Panc1 (cell line): ENCODE measurements at places on chromosomes 3 and 15. TPM values are rescaled to one million over a fixed set of nuclear protein-coding genes. Genes with fewer than 3 reads are reported as not detected.

DNA sequence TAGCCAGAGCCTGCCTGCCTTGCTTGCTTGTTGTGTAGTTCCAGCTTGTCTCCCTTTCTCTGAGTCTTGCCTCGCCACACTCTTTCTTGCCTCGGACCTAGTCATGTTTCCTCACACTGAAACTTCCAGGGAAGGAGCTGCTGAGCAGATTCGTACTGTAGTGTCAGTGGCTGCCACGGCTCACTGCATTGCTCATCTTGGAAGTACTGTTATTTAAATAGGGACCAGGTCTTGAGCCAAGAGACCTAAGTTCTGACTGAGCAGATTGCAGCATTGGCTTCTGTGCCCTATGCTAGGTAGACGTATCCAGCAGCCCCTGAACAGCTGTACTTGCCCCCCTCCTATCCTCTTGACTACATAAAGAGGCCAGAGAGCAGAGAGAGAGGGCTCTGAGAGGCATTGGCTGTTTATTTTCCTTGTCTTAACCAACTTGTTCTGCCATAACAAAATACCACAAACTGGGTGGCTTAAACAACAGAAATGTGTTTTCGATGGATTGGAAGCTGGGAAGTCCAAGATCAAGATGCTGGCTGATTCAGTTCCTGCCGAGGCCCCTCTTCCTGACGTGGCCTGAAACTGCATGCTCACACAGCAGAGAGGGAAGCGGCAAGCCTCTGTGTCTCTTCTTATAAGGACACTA, 5.8 kb upstream of the RARRES1 start:
- DNase-seq = no peak

DNA sequence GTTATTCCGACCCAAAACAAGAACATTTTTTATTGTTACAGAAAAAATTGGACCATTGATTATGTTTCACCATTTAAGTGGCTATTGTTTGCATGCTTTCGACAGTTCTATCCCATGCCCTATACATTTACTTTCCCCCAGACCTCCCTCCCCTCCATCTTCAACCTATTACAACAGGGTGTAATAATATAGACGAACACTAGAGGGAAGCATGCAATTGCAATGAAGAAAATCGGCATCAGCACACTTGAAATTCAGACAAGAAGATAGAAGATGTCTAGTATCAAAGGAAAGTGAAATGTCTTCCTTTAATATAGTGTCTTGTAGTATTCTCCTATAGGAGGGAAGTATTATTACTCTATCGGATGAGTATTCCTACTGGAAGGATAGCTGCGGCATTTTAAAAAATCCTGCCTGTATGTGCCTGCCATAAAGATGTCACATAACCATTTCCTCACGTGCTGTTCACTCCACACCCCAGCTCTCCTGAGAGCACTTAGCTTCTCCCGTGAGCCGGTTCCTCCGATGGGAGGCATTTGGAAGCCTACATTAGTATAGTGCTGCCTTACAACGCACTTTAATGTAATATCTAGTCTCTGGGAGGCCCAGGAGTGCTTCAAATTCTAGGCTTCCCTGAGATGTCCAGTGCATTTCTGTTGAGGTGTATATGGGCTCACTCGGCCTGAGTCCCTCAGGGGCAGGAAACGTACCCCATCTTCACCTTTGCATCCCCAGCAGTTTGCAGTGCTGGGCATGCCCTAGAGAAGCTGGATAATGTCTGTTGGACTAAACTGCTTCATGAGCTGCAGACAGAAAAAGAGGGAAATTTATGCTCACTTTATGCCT, 17.8 kb upstream of the ERICH6 start:
- no peak for DNase-seq

- no peak for DNase-seq
These were observed 75.3 kb downstream of the HMG20A start for GRCh38 chr15:77495838-77496596.

GRCh38 chr3:2458816-2459215, 360.1 kb downstream of the CNTN4 start:
- DNase-seq = no peak

DNA sequence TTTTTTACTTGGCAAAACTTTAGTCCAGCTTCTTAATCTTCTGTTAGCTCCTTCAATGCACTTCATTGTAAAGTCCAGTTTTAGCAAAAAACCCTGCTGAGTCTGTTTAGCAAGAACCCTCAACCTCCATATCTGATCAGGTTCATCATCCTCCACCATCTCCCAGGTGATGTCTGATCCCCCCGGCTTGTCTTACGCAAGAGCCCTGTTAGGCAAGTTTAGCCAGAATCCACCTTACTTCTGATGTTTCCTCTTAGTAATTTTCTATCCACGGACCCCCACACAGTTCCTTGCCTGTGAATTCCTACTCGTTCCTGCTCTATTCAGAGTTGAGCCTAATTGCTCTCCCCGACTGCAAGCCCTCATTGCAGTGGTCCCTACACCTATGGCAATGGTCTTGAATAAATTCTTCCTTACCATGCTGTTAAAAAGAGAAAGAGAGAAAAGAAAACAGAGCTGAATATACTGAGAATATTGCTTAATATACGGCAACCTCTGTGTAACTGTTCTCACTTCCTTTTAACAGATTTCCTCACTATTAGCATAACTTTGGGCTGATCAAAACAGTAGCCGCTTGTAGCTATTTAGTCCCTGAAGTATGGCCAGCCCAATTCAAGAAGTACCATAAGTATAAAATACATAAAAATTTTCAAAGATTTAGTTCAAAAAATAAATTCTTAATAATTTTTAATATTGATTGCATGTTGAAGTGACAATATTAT, 78.7 kb upstream of the MME start:
- DNase-seq = no peak

IFT57 gene
- total RNA-seq = 45.7 TPM
